ENCODE measurements at places on chromosomes 4 and X.

GRCh38 chr4:150280081-150280895 lies 202.0 kb downstream of the DCLK2 start:
- DNase-seq = no peak

DNA sequence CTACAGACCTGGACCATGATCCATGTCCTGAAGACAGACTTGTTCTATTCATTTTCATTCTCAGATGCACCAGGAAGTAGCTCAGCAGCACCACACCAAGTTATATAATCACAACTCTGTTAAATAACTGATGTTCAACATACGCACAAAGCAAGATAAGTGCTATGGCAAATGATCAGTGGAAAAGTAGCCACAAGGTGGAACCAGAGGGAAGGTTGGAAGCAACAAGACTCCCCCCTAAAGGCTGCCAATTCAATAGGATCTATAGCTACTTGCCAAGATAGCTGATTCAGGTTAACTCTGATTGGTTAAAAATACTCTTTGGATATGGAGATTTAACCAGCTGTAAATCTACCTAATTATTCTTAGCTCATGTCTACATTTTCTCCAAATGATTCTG lies 23.7 kb upstream of the FAM47B start:
- DNase-seq = no peak

- DNase-seq = no peak
Observed at GRCh38 chr4:56475917-56476316, 8.5 kb downstream of the SRP72 start.

- DNase-seq = no peak
Observed at GRCh38 chrX:52983321-52984000, 25.1 kb upstream of the FAM156A start.

- DNase-seq = no peak
Observed at GRCh38 chrX:150100261-150100660, 162.0 kb upstream of the EOLA2 start.

GRCh38 chr4:151629097-151629783 lies 131.6 kb downstream of the GATB start:
- DNase-seq = no peak

DNA sequence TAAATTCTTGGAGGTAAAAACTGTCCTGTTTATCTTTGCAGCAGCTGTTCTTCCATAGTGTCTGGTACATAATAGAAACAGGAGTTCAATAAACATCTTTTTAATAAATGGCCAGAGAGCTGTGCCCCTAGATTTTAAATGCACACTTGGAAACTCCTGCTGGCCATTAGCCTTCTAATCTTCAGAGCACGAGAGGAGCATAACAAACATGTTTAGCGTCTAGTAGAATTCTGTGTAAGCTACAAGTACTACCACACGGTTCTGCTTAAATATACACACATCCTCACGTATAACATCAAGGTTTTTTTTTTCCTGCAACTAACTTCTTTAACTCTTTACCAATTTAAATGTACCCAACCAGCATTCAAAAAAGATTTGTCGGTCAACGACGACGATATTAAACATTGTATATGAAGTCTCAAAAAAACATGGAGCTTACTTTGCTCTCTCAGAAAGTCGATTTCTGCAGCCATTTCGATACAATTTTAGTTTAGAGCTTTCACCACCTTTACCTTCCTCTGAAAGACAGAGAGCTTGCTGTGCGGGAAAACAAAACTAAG lies 628 bp downstream of the SCLT1 start:
- peak; percentile 2 for DNase-seq

GRCh38 chr4:78764498-78764961 lies 11.6 kb upstream of the BMP2K start:
- no peak for DNase-seq

DNA sequence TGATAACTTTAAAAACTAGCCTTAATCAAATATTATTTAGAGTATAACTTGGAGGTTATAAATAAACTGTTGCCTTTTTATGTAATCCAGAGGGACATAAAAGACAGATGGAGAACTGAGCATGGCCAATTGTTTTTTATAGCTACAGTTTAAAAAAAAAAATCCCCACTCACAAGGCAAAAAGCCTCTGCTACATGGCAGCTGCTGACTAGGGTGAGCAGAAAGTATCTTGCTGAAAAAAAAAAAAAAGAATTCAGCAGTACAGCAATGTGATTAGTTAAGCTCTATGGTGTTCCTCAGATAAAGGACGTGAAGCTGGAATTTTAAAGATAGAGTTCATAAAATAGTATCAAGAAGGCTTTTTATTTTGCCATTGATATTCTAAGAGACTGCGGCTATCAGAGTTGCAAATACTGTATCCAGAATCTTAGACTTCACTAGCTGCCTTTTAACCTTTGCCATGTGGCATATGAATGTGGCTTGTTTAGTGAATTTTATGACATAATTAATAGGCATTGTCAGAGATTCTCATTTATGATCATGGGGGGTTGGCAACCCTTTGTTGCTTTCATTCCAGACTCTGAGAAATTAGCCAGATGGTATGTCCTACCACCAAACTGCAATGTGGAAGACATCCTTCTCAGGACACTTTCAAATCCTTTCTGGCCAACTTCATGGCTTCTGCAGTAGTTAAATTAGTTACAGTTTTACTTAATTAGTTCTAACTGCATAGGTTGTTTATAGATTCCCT lies 498.0 kb downstream of the STPG2 start:
- DNase-seq = no peak

- no peak for DNase-seq
Observed at GRCh38 chr4:7193030-7193958, 956 bp downstream of the SORCS2 start.

GRCh38 chrX:52979993-52980392 lies 21.7 kb upstream of the FAM156A start:
- DNase-seq = no peak

DNA sequence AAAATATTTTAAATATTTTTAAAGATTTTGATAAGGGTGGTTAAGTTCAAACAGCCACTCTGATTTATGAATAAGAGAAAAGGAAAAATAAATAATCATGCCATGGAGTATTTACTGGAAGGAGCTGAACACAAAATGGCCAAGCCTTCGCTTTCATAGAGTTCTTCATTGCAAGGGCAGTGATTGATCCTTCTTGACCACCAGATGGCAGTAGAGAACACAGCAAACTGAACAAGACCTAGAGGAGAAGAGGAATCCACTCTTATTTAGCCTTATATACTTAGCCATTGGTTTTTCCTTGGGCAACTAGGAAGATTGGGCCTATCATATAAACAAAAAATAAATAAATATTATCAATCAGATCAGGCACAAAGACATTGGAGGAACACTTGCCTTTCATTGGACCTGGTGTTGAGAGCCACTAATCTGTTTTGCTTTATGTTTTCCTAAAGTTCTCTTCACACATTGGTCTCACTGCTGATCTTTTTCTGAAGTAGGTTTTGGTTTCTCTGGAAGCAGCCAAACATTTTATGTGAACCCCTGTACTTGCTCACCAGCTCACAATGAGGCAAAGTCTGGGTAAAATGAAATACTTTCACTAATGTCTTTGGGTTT lies 58.1 kb upstream of the PARM1 start:
- DNase-seq = peak; percentile 55

- no peak for DNase-seq
Observed at GRCh38 chrX:38089173-38089982, 83.0 kb downstream of the SYTL5 start.

DNA sequence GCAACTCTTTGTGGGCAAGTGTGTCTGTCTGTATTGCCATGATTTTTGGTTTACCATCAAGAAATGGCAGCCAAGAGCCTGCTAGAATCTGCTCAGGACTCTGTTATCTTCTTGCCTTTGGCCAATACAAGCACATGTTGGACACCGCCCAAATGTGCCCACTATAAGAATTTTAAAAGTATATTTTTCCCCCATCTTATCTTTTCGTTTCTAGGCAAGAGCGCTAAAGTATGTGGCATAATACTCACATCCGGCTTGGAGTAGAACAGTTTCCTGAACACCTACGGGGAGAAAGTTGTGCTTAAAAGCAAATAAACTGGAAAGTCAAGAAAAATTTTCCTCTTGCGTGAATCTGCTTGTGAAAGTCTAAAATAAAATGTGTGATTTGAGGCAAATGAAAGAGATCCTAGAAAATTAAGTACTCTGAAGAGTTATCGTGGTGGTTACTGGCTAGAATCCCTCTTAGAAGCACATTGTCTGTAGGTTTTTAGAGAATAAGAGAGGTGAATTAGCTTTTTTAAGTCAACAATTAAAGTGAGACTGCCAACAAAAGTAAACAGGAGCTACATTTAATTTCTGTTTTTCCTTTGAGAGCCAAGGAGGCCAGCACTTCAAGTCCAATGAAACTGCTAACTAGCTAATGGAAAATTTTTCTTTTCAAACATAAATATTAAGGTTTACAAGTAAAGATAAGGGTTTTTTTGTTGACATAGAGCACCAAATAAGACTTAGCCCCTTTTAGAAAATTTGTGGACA lies 220.2 kb downstream of the SOWAHB start:
- DNase-seq = no peak

- no peak for DNase-seq
Observed at GRCh38 chr4:155759372-155760252, 791 bp downstream of the GUCY1B1 start.

DNA sequence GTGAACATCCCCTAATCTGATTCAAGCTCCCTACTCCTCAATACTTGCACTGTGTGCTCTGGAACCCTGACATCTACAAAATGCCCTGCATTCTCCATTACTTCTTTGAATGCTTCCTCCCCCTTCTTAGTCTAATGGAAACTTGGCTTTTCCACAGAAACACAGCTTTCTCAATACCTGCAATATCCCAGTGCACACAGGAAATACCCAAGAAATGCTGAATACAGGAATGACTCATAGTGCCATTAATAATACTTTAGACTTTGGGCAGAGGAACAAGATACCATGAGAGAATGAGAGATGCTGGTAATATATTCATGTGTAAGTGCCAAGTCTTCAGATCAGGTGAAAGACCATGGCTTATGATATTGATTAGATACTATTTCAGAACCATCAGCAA lies 5.6 kb downstream of the QRFPR start:
- no peak for DNase-seq

GRCh38 chr4:120096508-120097297 lies 30.1 kb upstream of the MAD2L1 start:
- DNase-seq = no peak

DNA sequence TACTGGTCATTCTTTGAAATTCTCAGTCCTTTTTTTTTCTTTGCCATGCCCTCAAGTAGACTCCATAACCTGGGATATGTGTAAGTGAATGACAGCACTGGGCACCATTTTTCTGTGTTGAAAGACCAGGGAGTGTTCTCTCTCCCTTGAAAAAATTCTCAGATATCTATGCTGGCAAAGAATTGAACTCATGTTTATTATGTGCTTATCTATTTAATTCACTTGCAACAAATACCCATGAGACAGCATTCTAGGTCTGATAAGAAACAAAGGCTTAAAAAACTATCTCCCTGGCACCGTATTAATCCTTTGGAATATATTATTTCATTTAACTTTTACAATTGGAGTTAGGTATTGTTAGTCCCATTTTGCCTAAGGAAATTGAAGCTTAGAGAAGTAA lies 36.7 kb downstream of the LARP7 start:
- no peak for DNase-seq
